Activated T-helper 1 cell treated with anti-CD3 and anti-CD28 coated beads, Interleukin-2, amount 50 U/mL, for 16 hours (primary cell): ENCODE measurements at places on chromosomes 12 and 14.

DNA sequence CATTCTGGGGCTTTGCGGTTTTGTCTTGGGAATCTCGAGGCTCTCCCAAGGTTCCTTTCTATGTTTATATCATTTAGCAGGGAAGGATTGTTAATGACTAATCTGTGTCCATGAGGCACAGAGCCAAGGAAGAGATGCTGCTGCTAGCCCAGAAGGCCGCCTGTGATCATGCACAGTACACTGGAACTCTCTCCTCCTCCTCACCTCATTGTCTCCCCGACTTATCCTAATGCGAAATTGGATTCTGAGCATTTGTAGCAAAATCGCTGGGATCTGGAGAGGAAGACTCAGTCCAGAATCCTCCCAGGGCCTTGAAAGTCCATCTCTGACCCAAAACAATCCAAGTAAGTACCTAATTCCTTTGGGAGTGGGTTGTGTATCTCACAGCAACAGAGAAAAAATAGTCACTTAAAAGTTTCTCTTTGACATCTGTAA lies at the start of gene NR1H4:
TSS of gene NR1H4 (plus strand) at position 151 of the 435 bp plus-strand sequence. CDS start 19,458 bp downstream, outside the sequence.
- no peak for DNase-seq

- no peak for DNase-seq
Measured at GRCh38 chr12:793037-793436, 40.7 kb downstream of the WNK1 start.

- no peak for DNase-seq
Measured at GRCh38 chr14:96754845-96755184, 42.4 kb upstream of the VRK1 start.

- DNase-seq = no peak
Measured at GRCh38 chr12:114166362-114166761, 200.2 kb upstream of the RBM19 start.

GRCh38 chr14:91138511-91139359 lies 24.9 kb downstream of the DGLUCY start:
- no peak for DNase-seq

DNA sequence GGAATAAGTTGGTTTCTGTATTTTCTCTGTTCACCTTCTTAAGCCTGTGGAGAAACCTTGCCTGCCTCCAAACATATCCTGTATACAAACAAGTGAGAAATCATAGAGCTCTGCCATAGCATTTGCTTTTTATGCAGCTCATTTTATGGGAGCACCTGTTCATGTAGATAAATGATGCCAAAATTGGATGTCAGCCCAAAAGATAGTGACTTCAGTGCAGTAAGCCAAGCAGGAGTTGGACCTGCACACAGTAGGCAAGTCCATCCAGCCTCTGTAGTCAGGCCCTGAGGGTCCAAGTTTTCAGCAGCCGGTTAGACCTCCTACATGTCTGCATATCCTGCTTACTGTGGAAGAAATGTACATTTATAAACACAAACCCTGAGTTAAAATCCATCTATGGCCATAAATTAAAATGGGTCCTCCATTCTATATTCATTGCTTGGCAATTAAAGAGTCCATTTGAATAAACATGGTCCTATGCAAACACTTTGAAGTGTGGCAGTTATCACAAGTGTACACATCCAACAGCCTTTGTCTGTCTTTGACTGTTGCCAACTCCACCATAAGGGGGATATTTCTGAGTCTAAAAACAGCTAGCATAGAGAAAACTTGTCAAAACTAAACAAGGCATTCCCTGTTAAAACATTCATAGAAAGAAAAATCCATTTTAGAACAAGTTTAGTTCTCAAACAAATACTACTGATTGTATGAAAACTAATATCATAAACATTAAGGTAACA lies 847.8 kb downstream of the RPS29 start:
- no peak for DNase-seq

DNA sequence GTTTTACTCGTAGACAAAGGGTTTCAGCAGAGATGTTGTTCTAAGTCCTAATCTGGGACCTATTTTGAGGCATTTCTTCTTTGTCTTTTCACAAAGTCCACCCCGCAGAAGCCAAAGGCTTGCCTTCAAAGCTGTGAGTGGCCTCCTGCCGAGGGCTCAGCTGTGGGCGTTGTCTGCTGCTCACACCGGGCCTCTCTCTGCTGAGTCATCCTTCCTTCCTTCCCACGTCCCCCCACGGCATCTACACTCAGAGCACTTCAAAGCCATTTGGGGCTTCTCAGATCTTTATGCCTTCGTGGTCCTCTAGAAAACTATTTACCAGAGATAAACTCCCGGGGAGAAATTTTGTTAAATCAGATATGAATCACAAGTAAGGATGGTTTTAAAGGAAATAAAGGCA lies 115.9 kb upstream of the TMPO start:
- DNase-seq = peak; percentile 24

DNA sequence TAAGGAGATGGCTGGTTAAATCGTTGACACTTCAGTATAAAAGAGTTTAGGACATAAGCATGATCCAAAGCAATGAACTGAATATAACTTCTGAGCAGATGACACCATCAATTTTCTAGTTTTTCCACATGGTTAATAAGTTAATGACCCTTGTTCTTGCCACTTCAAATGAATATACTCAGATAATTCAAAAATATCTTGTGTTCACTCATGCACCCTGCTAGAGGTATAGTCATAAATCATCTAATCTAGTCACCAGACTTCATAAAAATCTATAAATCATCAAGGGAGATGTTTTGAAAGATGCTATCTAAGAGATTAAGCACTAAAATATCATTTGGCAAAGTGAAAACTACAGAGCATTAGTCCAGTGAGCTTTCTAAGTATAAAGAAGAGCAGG lies 131.9 kb downstream of the MDGA2 start:
- DNase-seq = no peak

DNA sequence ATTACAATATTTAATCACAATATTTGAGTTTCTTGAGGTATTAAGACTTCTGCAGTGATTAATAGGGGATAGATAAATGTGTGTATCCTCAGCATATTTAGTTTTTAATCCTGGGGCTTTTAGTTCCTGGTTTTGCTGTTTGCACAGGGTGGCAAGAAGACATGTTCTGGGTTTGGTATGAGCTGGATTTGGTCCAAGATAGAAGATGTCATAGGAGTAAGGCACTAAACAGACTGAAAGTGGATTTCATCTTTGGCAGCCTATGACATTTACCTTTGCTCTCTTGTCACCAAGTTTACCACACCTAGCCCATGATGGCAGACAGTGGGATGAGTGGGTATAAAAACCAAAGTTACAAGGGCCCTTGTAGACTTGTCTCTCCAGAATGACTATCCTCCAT lies 168.2 kb downstream of the LRRK2 start:
- no peak for DNase-seq

DNA sequence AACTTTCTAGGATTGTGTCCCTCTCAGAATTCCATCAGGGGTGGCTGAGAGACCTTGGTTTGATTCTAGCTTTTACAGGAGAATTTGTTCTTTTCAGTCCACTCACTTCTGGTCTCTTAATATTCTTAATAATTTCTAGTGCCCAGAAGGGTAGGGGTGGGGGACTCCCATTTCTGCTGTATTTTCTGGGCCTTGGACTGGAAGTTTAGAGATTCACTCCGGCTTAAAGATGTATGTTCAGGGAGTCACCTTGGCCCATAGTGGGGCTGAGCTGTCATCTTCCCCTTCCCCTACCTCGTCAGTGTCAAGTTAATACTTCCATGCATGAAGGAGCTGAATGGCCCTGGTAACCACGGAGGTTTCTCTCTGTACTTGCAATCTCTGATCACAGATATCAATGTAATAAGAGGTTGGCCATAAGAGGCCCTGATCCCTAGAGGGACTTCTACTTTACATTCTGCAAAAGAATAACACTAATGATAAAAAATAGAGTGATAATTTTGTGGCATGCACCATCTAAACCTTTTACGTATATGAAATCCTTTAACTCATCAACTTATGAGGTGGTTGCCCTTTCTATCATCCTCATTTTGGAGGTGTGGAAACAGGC lies 6.7 kb downstream of the KRT81 start:
- no peak for DNase-seq

DNA sequence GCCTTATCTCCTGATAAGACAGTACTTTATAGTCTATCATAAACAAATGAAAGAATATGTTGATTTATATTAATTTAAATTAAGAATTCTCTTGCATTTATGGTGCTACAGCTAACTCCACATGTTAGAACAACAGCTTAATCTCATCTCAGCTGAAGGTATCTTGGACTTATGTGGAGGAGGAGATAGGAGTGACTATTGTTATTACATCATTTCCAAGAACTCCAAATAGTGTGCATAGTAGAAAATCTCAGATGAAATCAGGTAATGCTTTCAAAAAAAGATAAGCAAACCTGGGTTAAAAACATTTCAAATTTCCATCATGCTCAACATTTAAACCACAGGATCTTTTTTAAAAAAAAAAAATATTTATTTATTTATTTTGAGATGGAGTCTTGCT lies 31.3 kb upstream of the ISM2 start:
- DNase-seq = no peak

- DNase-seq = no peak
Measured at GRCh38 chr12:91507754-91508153, 325.1 kb upstream of the DCN start.

- DNase-seq = no peak
Measured at GRCh38 chr12:113973109-113973904, 7.2 kb upstream of the RBM19 start.

DNA sequence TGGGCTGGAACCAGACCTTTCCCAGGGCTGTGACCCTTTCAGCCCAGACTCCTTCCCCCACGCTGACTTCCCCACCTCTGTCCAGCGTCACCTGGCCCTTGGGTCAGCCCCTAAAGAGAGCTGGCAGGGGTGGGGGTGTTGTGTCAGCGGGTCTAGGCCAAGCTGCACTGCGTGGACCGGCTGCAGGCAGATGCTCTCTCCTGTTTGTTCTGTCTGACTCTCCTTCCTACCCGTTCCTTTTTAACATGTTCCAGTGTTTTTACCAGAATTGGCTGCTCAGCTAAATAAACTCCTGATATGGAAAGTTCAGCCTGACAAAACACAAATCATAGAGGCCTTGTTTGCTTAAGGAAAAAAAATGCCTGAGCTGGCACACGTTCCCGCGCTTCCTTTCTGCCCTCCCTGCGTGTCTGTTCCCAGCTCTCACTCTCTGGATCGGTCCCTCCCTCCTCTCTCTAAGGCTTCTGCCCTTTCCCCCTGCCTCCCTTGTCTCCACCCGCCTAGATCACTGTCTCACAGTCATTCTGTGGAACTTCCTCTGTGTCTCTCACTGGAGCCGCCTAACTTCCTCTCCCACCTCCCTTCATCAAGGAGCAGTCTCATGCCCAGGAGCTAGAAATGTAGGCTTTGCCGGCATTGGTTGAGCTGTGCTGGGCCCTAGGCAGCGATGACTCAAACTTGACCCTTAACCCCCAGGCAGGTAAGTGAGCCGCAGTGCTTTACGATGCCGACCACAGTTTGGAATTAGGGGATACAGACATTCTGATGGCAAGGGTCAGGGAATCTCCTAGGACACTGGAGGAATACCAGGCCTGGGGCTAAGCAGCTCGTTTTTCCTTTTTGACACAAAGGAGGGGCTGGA lies 15.5 kb upstream of the MLXIP start:
- DNase-seq = no peak

- DNase-seq = no peak
Measured at GRCh38 chr12:12158858-12159257, 88.1 kb downstream of the BCL2L14 start.

DNA sequence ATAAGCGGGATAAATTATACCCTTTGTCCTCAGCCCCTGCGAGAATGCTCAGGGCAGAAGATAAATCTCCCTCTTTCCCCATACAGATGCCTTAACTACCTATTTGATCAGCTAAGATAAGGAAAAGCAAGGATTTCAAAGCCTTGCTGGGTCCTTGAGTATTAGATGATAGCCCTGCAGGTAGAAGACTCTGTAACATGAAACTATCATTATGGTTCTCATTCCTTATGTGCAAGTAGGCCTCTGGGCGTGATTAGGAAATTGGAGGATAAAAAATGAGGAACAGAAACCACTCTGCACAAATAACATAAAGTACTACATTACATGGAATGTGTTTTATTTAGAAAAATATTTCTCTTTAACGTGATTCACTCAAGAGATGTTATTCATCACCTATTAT lies 14.5 kb upstream of the WDR89 start:
- DNase-seq = no peak
